AG08395 (cell line): ENCODE measurements at places on chromosomes 7 and 10.
A peak's percentile ranks its signal among the peaks of the same experiment; 100 is the strongest.

- peak; percentile 92 for DNase-seq
These were observed 13.1 kb upstream of the HABP2 start for GRCh38 chr10:113539789-113540188.

GRCh38 chr10:128612631-128613030, 486.4 kb upstream of the MKI67 start:
- no peak for DNase-seq

GRCh38 chr7:30028216-30028748, at the start of gene PLEKHA8:
Gene PLEKHA8 (plus strand): TSS chr7:30028412. CDS start chr7:30028763, 351 bp downstream.
- DNase-seq: peak; percentile 93

GRCh38 chr10:11683529-11684320, 58.5 kb upstream of the ECHDC3 start:
- no peak for DNase-seq

DNA sequence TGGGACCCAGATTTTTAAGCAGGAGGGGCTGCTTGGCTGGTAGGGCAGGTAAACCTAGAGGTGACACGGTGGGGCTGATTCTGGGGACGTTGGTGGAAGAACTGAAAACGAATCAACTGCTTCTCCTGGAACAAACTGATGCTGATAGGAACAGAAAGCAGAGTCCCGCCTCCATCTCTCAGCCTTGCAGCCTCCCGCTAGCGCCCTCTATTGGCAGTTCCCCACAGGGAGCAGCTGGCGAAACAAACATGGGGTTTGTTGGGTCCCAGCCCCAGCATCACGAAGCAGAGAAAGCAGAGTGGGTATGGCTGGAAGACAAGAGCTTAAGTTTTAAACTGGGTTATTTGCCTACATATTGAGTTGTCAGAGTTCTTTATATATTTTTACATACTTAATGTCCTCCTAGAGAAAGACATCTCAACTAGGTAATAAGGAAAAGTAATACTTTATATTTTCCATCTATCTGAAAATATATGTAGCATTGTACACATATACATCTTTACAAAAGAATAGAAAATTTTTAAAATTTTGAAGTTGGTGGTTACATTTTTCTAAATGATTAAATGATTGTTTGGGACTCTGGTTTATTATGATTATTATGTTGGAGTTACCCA, 42.3 kb upstream of the FOXI2 start:
- DNase-seq: no peak

DNA sequence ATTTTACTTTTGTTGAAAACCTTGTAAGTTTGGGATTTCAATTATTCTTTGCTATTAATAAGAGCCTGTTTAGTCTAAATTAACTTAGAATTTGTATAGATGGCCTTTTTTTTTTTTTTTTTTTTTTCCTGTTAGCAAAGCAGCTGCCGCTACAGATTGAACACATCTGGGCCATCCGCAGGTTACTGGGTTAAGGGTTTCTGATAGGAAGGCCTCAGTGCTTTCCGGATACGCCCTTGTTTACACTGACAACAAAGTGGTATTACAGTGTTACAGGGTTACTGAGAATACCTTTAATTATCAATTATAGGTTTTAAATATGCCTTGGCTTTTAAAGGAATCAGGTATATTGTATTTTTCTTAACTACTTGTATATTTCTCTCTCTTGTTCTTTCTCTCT, 76.8 kb downstream of the PTN start:
- DNase-seq: no peak

- DNase-seq: no peak
These were observed 437.5 kb downstream of the KIF20B start for GRCh38 chr10:90138844-90139243.

DNA sequence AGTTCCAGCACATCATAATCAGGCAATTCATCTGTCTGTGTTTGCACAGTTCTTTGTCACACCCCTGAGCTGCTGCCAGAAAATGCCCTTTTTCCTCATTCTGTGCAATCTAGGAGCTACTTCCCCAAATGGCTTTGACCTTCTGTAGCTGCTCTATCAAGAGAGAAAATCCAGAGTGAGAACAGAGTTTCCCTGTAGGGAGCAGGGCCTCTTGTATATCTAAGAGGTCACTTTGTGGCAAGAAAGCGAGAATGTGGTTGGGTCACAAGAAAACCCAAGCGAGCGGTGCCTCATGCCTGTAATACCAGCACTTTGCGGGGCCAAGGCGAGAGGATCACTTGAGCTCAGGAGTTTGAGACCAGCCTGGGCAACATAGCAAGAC, 24.3 kb downstream of the SLC29A3 start:
- DNase-seq: no peak

GRCh38 chr10:119520283-119520682, 22.2 kb downstream of the RGS10 start:
- no peak for DNase-seq

GRCh38 chr10:7432884-7433726, 22.3 kb upstream of the SFMBT2 start:
- no peak for DNase-seq

DNA sequence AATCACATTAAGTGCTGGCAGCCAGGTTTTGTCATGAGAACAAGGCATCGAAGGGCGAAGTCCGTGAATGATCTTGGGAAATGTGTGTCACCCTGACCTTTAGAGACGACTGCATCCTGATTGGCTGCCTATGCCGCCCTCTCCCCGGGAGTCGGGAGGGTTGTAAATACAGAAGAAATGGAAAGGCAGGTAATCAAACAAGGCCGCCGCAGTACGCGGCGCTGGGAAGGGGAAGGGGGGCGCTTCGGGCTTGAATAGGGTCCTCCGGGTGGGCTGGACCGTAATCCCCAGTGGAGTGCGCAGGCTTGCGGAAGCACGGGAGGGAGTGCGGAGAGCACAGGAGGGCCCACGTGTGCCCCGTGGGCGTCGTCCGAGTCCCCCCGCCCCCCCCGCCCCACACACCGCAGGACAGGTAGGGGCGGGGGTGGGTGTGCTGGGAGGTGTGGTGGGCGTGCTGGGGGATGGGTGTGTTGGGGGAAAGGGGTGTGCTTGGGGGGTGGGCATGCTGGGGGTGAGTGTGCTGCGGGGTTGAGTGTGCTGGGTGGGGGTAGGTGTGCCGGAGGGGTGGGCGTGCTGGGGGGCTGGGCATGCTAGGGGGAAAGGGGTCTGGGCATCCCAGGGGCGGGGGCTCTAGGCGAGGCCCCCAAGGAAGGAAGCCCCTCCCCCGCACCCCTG, 169.4 kb downstream of the ARHGAP12 start:
- DNase-seq: peak; percentile 59

DNA sequence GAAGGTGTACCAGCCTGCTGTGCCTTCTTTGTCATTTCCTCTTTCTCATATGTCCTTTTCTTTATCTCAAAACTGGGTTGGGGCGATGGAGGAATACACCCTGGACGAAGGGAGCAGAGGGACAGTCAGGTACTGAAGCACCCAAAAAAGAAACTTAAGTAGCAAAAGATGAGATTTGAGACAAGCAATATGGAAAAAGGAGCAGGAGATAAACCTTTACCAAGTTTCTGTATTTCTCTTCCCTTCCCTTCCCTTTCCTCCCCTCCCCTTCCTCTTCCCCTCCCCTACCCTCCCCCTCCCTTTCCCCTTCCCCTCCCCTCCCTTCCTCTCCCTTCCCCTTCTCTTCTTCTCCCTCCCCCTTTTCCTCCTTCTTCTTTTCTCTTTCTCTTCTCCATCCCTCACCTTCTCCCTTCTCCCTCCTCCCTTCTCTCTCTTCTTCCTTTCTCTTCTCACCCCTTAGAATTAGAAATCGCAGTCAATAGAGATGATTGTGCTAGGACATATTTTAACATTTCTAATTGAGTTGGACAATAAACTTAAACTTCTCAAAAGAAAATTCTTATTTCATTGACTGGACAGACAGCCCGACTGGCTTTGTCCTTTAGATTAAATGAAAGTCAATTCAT, 114.7 kb upstream of the PLXDC2 start:
- DNase-seq: no peak

GRCh38 chr7:137545059-137545716, 201.7 kb upstream of the PTN start:
- no peak for DNase-seq

DNA sequence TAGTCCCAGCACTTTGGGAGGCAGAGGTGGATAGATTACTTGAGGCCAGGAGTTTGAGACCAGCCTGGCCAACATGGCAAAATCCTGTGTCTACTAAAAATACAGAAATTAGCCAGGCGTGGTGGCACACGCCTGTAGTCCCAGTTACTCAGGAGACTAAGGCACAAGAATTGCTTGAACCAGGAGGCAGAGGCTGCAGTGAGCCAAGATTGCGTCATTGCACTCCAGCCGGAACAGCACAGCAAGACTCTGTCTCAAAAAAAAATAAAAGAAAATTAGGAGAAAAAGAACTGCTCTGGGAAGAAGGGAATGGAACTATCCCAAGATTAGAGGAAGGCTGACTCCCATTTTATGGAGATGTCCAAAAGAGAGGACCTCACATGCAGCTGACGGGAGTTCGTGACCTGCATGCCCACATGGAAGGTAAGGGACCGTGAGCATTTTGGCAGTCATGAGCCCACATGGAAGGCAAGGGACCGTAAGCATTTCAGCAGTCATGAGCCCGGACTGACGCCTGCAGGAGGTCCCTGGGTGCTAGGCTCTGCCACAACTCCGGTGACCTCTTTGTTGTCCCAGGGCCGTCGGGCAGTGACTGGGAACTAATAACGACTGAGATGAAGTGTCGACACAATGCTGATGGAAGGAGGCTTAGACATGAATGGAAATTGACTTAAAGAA, 18.6 kb upstream of the GTPBP4 start:
- DNase-seq: no peak

DNA sequence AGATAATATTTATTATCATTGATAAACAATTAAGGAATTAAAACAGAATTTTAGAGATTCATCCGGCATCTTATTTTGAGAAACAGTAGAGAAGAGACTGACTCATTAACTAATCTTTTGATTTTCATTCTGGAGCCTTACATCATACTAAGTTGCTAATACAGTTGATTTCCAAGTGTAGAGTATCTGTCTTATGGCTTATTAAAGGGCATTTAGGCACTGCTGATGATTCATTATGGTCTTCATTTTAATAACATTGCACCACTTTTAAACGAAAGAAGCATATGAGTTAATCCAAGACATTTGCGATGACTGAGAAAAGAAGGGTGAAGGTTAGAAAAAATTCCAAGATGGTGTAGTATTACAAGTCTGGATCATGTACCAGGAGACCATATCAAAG, 186.0 kb upstream of the CACNA2D1 start:
- DNase-seq: no peak

DNA sequence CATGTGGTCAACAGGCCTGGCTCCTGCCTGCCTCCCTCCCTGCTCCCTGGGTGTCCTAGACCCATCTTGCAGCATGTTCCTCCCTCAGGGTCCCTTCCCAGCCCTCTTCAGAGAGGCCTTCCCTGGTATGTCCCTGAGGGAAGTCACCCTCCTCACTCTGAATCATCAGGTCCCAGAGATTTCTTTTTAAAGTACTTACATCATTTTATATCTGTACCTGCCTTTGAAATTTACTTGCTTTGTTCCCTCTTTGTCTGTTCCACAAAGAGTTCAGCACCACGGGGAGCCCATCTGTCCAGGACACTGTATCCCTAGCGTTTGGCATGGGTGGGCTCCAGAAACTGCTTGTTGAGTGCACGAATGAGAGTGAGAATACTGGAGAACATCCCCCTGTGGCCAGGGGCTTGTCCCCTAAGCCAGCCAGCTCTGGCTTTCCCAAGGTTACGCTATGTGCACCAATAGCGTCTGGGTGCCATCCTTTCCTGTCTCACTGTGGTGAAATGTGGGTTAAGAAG, 50.6 kb upstream of the IGFBP3 start:
- DNase-seq: no peak

DNA sequence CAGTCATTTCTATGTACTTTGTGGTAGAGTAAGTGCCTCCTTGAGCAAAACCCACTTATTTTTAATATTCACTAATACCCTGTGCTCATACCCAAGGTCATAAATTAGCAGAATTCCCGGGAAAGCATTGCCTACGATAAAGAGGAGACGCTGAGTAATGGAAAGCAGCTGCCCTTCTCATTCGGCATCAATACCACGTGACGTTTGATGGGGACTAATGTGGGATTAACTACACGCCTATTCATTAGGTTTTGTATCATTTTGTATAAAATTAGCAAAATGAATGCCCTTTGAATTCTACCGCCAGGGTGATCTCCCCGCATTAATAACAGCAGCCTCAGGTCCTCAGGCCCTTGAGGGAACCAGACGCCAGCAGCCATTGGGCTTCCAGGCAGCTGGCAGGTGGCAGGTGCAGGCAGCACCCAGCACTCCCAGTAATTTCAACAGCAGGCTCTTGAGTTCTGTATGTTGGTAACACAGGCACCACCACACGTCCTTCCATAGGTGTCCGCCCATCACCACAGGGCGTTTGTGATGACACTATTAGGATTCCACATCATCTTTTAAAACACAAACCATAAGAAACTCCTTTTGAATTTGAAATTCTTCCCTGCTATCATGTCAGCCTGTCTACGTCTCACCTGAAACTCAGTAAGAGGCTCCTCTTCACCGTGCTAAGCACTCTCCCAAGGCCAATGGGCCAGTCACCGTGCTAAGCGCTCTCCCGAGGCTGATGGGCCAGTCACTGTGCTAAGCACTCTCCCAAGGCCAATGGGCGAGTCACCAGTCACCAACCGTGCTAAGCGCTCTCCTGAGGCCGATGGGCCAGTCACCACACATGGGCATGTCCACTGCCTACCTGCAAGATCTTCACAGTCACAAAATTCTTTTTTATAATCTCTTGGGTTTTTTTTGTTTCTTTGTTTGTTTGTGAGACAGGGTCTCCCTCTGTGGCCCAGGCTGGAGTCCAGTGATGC, 509.4 kb downstream of the PTPRN2 start:
- no peak for DNase-seq

DNA sequence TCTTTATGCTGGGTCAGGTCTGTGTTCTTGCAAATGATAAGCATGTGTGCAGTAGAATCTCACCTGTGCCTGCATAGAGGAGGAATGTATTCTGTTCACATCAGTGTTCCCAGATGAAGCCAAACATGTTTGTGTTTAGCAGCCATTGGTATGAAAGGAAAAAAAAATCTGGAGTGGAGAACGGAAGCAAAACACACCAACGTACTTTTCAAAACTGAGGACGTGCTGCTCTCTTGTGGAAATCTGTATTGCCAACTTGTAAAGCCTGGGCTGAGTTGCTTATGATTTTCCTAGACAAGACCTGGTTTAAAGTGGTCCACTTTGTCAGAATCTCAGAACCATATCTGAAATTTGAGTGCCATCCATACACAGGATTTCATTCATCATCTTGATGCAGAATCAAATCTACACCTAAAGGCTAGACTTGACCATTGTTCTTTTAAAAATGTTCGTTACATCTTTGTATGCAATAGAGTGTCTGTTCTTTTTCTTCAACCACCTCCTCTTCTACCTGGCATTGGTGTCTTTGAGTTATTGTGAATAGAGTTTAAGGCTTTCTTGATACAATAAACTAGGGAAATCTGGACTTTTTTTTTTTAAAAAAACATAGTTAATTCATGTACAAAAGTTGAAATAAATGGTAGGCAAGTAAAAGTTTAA, 367.7 kb downstream of the PHF14 start:
- DNase-seq: no peak

DNA sequence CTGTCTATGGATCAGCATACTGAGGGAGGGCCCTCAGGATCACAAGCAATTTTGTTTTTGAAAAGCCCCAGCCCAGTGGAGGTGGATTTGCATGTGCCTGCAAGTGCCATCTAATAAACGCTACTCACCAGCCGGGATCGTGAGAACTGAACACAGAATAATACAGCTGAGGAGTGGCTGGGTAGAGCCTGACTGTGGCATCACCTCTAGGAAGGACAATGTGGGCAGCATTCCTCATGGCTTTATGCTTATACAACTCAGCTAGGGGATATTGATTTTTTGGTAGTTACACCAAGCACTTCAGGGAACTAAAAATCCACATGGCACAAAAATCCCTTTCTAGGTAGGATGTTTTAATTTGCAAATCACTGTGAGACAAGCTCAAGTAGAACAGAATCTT, 72.7 kb upstream of the PALS2 start:
- DNase-seq: no peak

- peak; percentile 39 for DNase-seq
These were observed 500 bp downstream of the CUL1 start for GRCh38 chr7:148699024-148699781.
